ENCODE measurements at places on chromosomes 3 and 15.

- no peak for DNase-seq
These were observed 247.9 kb downstream of the GBE1 start for GRCh38 chr3:81513591-81513990.

GRCh38 chr3:134365766-134366065, 8.5 kb downstream of the AMOTL2 start:
- DNase-seq, result no peak

DNA sequence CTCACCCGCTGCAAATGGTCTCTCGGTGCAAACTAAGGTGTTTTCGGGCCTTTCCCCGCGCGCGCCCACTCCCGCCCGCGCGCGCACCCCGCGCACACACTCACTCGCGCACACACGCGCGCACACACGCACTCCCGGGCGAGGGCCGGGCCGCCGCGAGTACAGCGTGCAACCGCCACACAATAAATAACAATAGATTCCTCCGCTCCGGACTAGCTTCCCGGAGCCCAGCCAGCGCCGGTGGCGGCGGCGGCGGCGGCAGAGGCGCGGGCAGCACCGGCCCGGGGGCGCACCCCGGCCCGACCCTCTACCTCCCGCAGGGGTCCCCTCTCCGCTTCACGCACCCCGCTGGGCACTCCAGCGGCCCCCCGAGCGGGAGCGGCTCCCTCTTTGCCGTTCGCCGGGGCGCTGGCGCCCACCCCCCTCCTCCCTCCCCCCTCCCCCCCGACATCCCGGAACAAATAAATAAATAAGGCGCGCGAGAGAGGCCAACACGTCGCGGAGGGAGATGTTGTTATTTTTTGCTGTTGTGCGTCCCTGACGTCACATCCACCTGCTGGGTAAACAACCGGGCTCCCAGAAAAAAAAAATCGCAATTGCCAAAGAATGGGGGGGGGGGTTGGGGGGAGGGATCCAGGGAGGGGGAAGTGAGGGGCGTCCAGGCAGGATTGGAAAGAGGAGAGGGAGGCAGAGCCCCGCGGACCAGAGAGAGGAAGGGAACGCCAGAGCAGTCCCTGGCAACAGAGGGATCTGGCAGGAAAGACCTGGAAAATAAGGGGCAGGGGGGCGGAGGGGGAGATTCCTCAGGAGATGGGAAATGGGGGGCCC, at the start of gene FOXP1:
Gene FOXP1, minus strand, starts transcription at position 163 of the 828 bp plus-strand sequence. CDS start 385,347 bp downstream, outside the sequence.
- DNase-seq, result no peak

GRCh38 chr3:31289584-31289983, 243.1 kb upstream of the STT3B start:
- DNase-seq, result no peak

- DNase-seq, result no peak
These were observed 2.8 kb downstream of the PLSCR2 start for GRCh38 chr3:146466604-146467003.

GRCh38 chr3:124566701-124567100, 163.6 kb upstream of the UMPS start:
- DNase-seq, result no peak

- no peak for DNase-seq
These were observed 60.9 kb downstream of the ARNT2 start for GRCh38 chr15:80464951-80465625.

DNA sequence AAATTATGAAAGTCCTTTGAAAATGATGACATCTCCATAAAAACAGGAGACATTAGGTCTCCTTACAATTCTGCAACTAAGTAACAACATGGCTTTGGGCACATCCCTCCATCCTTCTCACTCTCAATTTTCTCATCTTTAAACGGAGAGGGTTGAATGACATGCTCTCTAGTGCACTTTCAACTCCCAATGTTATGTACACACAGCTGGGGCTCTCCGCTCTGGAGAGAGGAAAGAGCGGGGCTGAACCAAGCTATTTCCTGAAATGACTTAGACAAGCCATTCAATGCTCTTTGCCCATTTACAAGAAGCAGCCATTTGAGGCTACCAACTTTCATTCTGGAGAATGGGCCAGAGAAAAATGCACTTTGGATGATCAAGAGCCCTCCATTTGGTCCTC, 144.2 kb upstream of the BNIP2 start:
- no peak for DNase-seq

- no peak for DNase-seq
These were observed 142.0 kb upstream of the PDZRN3 start for GRCh38 chr3:73766599-73767381.

GRCh38 chr3:12303993-12304392, 15.1 kb downstream of the PPARG start:
- DNase-seq, result no peak

- no peak for DNase-seq
These were observed 563.5 kb upstream of the TBL1XR1 start for GRCh38 chr3:177760803-177761202.

GRCh38 chr3:44001072-44001471, 240.6 kb upstream of the TOPAZ1 start:
- no peak for DNase-seq
